ENCODE measurements at places on chromosomes 7 and 10.

GRCh38 chr10:71222601-71223346 is 10.4 kb downstream of the UNC5B start:
- peak; percentile 24 for DNase-seq

GRCh38 chr7:130397758-130398073 is 17.4 kb downstream of the CPA1 start:
- DNase-seq, result no peak

- no peak for DNase-seq
These were observed 1001.2 kb upstream of the POT1 start for GRCh38 chr7:125930848-125931247.

DNA sequence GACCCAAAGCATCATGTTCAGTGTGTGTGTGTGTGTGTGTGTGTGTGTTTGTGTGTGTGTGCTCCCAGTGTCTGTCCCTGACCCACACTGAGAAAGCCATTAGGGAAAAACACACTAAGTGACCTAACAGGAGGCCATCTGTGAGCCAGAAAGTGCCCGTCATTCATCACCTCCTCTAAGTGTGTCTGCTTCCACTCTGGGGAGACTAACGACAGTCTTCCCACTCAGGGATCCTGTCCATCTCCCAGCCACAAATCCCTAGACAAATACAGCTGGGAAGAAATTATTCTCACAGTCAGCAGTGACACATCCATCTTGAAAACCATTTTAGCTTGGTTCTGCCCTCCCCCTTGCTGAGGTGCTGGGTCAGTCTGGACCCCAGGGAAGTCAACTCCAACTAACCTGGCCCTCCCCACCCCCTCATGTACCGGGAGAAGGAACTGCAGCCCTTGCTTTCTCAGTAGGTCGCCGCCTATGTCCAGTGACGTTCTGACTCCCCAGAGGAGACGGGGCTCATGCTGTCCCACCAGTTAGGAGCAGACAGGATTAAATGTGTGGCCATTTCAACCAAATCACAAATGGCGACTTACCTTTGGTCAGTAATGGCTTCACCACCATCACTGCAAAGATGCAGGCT is 296.5 kb upstream of the ZNF32 start:
- DNase-seq, result no peak

DNA sequence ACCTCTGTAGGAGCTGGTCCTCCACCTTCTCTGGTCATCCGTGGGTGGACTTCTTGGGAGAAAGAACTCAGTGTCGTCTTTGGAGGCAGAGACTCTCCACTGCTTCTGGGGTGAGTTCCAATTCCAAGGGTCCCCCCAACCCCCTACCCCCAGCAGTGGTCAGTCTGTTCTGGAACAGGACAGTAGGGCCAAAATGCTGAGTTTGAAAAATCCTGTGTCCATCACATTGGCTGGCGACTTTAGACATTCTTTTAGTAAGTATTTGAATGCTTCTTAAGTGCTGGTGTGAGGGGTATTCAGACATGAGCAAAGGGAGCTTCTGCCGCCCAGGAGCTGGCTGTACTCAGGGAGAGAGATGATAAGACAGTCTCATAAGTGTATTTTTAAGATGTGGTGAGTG is 1.9 kb downstream of the ZNF316 start:
- no peak for DNase-seq

GRCh38 chr7:43141091-43141490 is 28.6 kb downstream of the HECW1 start:
- no peak for DNase-seq

DNA sequence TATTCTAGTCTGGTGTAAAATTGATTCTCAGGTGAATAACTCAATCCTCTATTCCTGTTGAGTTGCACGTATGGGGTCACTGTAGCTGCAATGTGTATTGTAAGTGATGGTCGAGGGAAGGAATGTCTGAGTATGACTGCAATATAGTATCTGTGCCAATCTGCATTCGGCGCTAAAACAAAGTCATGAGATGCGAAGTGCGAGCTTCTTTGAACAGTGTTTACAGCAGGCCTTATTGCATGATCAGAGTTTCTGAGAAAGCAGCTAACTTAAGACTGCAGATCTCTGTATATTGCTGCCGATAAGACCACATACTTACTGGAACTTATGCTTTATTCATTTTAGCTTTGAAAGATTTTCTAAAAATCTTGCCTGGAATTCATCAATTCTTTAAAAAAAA is 341.7 kb upstream of the BMPER start:
- no peak for DNase-seq

DNA sequence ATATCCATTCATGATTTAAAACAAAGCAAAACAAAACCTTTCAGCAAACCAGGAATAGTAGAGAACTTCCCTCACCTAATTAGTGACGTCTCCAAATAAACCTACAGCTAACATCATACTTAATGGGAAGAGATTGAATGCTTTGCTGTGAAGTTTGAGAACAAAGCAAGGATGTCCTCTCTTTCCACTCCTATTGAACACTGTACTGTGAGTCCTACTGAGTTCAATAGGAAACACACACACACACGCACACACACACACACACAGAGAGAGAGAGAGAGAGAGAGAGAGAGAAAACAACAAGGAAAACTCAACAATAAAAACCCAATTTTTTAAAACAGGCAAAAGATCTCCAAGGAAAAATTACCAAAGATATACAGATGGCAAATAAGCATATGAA is 32.3 kb downstream of the PODXL start:
- no peak for DNase-seq

- DNase-seq, result no peak
These were observed 401.9 kb upstream of the MKI67 start for GRCh38 chr10:128528167-128528566.

DNA sequence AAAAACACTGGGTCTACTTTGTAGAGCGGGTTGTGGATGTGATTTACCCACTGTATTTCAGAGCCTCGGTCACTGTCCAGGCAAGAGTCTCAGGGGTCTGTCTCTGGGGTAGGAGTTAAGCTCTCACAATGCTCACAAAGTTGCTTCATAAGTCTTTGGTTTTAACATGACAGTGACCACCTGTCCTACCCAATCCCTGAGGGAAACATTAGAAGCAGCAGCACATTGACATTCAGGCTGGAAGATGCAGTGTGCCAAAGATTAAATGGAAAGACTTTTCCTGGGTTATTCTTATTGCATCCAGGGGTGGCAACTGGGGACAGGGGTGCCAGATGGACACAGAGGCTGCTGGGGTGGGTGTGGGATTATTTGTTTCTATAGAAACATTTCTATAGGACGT is 330.0 kb downstream of the RNLS start:
- DNase-seq, result no peak

DNA sequence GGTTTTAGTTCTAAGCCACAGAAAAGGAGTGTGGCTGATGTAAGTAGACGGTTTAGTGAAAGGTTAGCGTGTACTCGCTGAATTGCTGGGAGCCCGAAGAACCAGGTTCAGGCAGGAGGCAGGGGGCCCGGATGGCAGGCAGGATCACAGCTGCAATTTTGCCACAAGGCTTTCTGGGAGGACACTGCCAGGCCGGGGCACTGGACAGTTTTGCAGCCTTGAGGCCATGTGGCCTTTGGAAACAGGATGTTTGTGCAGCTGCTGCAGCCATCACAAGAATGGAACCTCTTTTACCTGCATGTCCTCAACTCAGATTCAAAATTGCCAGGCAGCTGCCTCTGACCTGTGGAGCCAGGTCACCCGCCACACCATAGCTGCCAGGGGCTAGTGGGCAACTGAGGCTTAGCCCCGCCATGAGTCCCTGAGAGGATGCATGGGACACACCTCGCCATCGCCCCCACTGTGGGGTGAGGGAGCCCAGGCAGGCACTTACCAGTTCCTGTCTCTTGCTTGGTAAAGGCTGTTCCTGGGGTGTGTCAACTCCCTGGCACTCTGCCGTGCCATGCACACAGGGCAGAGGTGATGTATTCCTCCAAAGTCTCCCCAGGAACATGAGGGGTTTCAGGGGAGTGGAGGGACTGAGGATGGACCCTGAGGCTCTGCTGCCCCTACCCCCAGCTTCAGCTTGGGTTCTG is 188.6 kb downstream of the RPS24 start:
- DNase-seq, result no peak

DNA sequence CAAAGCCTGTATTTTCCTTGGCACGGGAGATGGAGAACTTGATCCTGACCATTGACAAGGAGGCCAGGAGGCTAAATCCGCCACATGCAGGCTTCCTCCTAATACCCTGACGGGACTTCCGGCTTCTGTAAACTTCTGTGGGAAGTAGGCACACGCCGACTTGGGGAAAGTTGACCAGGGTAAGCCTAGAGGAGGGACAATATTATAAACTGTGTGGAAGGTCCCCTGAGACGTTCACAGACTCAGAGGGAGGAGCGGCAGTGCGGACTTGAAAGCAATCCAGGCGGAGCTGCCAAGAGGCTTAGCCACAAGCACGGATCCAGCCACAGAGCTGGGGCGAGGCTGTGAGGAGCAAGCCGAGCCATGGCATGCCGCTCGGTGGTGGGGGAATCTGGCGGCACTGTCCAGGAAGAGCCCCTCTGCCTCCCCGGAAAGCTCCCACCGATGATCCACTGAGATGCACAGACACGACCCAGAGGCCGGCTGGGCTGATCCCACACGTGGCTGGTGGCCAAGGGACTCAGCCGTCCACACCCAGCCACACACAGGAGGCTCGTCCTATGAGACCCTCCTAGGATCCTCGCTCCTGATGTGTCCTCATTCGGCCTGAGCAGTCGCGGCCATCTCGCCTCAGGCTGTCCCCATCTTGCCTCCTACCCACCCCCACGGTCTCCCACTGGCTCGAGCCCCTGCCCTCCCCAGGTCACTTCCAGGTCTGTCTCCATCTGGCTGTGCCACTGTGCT is 40.0 kb upstream of the INSIG1 start:
- DNase-seq, result no peak

GRCh38 chr7:26170663-26171062 is 18.7 kb downstream of the NFE2L3 start:
- no peak for DNase-seq

GRCh38 chr10:21385536-21385935 is 139.9 kb downstream of the SKIDA1 start:
- DNase-seq, result no peak

- DNase-seq, result no peak
These were observed 208.6 kb upstream of the NPY start for GRCh38 chr7:24075426-24075810.

GRCh38 chr7:74587435-74588126 is 69.9 kb upstream of the GTF2I start:
- DNase-seq, result peak; percentile 67

- no peak for DNase-seq
These were observed 543.8 kb upstream of the NRP1 start for GRCh38 chr10:33878238-33878786.

GRCh38 chr10:112952282-112953173 is 2.5 kb downstream of the TCF7L2 start:
- DNase-seq, result no peak

DNA sequence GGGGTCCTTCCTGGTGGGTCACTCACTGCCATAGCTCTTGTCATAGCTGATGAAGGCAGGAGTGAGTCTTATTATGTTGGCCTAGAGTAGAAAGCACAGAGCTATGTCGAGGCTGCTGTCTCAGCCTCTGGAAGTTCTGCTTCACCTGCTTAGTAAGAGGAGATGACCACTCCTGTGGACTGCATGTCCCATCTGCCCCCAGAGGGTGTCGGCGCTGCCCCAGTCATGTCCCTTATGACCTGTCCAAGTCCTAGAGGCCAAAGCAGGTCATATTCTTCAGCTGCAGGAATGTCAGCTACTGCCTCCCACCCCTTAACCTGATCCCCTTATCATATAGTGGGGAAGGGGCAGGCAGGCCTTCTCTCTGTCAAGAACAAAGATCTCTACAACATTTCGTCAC is 72.4 kb upstream of the AGK start:
- DNase-seq, result no peak

GRCh38 chr10:98039690-98040381 is 9.4 kb upstream of the CRTAC1 start:
- DNase-seq, result no peak

GRCh38 chr10:122847782-122848604 is 2.3 kb upstream of the CUZD1 start:
- no peak for DNase-seq

DNA sequence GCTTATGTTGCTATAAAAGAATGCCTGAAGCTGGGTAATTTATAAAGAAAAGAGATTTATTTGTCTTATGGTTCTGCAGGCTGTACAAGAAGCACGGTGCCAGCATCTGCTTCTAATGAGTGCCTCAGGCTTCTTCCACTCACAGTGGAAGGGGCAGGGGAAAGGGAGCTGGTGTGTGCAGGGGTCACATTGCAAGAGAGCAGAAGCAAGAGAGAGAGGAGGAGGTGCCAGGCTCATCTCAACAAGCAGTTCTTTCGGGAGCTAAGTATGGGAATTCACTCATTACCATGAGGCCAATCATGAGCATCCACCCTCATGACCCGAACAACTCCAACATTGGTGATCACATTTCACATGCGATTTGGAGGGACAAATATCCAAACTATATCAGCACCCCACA is 17.2 kb upstream of the SLK start:
- DNase-seq, result no peak

DNA sequence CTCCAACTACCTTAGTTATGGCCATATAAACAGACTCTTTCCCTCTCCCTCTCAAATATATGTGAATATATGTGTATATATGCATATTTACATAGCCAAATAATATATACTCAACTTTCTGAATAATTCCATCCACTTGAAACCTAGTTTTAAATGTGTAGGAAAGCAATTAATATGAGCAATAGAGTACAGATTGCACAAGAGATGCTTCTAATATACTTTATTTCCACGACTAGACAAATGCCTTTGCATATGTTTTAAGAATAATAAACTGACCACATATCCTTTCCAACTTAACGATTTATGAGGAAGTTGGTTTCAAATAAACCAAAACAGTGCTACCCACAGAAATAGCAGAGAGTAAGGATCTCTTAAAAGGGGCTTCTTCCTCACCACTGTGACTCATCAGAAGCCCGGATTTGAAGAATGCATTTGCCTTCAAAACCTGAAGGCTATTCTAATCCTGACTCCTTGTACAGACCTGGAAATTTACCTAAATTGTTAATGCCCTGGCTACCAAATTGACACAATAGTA is 266.3 kb downstream of the AHR start:
- DNase-seq, result no peak

DNA sequence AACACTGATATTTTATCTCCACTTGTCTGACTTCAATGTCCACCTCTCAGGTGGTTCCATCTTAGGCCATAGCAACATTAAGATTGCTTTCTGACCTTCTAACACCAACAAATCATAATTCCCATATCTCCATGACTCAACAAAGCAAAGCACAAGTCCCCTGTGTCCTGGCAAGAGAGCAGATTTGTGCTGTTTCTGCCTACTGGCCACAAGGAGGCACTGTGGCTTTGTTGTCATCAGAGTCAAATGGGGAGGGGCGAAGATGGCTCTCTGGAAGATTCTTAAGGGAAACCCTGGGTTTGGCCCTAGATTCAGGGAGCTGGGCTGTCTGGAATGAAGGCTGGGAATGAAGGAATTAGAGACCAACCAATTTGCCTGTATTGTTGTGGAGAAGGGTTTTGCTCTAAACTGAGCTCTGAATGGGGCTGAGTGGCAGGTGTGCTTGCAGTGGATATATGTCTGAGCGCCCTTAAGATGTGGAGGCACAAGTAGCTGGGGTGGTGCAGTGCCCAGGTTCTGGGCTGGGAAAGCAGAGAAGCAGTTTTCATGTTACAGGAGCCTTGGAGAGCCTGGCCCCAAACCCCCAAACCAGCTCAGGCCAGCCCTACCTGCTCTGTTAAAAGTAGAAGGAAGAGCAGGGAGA is 154.8 kb upstream of the PRSS58 start:
- peak; percentile 42 for DNase-seq

- DNase-seq, result no peak
These were observed 6.9 kb downstream of the WEE2 start for GRCh38 chr7:141715018-141715417.
